ENCODE measurements at places on chromosomes 6 and 20.

GRCh38 chr6:83057705-83058321 lies 7.8 kb downstream of the UBE3D start:
- DNase-seq = no peak

- DNase-seq = no peak
Measured at GRCh38 chr20:32908334-32909292, 49.9 kb downstream of the EFCAB8 start.

DNA sequence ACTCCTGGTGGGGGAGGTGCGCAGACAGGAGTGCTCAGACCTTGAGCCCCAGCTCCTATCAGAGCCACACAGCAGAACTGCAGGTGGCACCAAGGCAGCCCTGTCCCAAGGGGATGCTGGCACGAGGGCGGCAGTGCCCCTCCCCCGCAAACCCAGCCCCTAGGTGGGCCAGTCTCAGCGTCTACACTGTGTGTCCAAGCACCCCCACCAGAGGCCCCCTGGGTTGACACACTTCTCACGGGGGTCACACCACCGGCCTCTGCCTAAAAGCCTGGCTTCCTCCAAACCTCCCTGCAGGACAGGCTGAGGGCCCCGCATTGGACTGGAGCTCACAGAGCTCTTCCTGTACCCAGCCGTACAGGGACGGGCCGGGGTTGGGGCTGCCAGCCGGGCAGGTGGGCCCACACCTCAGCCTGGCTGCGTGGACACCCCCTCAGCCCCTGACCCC lies 8.1 kb downstream of the SLC2A4RG start:
- DNase-seq = no peak

DNA sequence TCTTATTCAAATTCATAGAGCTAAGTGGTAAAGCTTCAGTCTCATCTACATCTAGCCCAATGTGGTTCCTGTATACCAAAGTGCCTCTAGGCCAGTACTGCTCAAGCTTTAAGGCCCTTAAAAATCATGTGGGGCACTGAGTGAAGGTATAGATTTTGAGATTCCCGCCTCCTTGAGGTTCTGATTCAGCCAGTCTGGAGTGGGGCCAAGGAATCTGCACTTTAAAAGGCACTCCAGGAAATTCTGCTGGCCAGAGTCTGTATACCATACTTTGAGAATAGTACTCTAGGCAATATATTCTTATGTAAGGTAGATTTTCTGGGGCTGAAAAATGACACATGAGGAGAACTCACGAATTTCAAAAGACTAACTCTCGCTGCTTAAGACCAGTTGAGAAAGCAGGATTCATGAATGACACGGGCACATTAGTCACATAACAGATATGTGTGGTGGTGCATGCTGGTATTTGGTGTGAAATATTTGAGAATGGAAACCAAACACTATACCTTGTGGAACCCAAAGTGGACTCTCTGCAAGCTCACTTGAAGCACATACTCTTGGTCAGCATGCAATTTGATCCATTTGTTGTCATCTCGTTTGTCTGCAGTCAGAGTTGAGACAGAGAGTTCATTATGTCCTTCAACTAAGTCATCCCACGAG lies 47.6 kb upstream of the SIM1 start:
- DNase-seq = no peak

DNA sequence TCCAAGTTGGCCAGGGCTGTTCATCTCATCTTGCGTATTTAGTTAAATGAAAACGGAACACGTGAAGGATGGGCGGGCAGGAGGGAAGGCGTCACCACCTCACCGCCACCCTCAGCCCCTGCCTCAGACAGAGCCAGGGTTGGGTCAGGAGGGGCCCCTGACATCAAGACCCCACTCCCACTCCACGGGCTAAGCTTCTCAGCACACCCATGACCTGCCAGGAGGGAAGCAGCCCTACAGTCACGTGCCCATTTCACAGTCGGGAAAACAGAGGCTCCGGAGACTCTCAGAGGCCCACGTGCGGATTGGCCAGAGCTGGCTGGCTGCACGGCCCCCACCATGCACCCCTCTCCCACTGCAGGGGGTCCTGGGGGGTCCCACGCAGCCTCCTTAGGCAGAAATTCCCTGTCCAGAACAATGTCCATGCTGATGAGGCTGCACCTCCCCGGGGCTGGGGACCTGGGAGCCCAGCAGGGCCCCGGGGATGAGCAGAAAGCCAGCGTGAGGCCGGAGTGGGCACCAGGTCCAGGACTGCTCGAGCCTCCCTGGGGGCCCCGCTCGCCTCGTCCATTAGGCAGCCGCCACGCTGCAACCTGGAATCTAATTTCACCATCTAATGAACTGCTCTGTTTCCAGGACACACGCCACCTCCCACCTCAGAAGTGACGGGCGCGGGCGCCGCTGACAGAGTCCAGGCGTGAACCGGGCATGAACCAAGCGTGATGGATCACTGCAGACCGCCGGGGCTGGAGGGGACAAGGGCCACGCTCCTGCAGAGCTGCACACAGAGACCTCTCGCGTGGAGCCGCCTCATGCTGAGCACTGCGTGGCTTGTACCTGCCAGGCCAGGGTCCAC lies 15.8 kb downstream of the KCNQ2 start:
- DNase-seq = no peak

- no peak for DNase-seq
Measured at GRCh38 chr6:109918227-109918626, 59.9 kb upstream of the GPR6 start.

DNA sequence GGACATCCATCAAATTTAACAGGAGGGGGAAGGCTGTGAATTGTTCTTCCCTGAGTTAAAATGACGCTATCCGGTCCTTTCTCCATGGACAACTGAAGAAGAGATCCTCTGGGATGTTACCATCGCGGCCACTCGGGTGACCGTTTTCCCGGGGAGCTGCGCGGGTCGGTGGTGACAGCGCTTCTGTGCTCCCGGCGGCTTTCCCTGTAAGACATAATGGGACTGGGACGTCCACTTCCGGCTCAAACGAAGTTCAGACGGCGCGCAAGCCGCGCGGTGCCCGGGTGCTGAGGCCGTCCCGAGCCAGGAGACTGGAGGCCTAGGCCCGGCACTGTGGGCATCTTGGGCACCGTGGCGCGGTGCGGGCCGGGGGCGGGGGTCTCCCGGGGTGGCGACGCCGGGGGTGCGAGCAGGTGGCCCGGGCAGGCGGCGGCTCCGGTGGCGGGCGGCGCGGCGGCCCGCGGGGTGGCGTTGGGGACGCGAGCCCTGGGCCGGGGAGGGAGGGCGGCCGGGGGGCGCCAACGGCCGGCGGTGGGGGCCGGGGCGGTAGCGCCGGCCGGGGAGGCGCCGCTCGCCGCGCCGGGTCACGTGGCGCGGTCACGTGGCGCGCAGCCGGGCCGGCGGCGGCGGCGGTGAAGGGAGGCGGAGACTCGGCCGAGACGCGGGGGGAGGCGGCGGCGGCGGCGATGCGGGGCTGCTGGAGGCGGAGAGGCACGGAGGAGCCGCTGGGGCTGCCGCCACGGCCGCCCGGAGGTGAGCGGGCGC lies 63.6 kb downstream of the GTF2H5 start:
- peak; percentile 47 for DNase-seq

DNA sequence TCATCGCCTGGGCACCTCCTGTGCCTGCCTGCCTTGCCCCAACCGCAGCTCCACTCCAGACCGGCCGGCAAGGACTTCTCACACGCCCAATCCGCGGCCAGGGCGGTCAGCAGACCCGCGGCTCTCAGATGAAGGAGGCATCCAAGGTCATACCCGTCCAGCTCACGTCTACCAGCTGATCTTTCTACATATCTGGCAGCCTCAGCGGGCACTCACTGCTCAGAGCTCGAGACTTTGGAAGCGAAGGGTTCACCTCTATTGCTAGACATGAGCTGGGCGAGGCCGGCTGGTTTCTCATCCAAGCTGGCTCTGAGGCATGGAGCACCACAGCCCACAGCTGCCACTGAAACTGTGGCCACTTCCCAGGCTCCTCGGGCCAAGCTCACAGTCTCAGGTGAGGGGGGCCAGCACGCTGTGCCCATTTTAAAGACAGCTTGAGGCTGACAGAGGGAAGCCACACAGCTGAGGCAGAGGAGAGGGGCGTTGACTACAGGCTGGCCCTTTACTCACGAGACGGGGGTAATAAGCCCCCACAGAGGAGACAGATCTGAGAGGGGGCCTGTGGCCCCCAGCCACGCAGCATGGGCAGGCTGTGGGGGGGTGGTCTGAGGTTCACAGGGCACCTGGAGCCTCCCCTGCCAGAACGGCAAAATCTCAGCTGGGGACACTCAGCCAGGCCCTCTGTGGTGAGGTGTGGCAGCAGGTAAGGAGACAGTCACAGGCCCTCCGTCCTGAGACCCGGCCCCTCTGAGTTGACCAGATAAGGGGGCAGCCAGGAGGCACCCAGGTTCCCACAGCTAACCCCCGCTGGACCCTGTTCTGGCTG lies 2.0 kb downstream of the LAMA5 start:
- no peak for DNase-seq

GRCh38 chr20:20272686-20273085 lies 95.2 kb upstream of the INSM1 start:
- no peak for DNase-seq

DNA sequence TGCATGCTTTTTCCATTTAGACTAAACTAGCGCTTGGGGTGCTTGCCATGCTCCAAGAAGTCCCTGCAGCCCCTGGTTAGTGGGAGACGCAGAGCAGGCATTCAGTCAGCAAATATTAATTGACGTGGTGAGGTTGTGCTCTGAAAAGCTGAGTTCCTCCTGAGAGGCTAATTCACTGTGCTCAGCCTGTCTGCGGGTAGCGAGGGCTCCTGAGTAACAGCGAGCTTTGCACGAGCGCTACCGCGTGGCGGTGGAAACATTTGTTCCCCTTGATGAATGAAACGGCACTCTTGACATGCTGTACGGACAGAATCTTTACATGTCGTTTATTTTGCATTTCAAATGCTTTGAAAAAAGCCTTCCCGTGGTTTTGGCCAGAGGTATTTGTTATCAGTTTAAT lies 170.6 kb upstream of the AGPAT4 start:
- no peak for DNase-seq

GRCh38 chr20:51008718-51009117 lies 14.2 kb downstream of the KCNG1 start:
- DNase-seq = no peak

DNA sequence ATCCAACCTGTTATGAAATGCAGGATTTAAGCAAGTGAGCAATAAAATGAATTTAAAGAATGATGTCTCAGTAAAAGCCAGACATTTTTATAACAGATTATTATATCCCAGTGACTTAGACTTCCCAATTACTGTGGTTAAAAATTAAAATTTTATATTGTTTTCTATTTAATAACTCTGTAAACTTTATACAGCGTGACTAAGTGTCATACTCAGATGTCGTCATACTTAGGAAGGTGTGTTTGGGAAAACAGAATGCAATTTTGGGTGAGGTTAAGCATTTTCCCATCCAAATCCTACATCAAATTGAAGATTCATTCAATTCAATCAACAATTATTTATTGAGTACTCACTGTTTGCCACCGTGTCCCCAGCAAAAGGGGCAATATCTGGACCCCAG lies 31.4 kb upstream of the FRMD1 start:
- no peak for DNase-seq

GRCh38 chr6:42777126-42777822 lies 4.6 kb upstream of the BICRAL start:
- DNase-seq = no peak

DNA sequence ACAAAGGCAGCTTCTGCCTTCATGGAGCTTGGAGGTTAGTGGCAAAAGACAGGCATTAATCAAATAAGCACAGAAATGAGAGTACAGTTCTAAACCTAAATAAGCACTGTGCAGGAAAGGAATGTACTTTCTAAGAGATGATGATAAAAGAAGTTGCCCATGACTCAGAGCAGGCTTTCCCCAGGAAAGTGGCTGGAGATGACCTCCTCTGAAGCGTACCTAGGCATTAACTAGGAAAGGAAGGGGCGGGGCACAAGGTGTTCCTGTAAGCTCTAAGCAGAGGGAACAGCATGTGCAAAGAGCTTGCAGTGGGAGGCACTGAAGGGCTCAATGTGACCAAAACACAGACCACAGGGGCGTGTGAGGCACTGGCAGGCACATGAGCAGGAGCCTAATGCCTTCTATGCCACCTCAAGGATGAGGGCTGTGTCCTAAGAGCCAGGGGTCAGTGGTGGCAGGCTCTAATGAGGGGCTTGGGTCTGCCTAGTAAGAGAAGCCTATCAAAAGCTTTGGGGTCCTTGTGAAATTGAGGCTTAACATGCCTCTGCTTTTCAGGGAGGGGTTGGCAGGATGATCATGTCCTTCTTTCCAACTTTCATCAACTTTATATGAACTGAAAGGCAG lies 4.9 kb downstream of the SSTR4 start:
- no peak for DNase-seq

GRCh38 chr6:111952821-111953540 lies 79.7 kb upstream of the FYN start:
- DNase-seq = no peak

DNA sequence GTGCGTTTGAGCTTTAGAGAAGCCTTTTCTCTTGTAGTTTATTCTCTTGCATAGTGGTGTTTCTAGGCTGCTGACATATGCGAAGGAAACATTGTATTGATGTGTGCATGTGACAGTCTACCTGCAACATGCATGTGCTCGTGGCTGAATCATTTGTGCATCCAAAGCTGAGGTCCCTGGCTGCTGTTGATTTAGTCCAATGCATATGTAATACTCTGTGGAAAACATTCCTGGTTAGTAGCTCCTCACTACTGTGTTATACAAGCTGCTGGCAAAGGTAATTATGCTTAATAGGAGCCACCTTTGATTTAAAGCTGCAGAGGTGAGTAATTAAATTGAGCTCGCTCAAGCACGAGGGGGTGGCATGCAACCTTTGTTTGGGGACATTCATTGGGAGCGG lies 24.5 kb downstream of the TSHZ2 start:
- DNase-seq = no peak

DNA sequence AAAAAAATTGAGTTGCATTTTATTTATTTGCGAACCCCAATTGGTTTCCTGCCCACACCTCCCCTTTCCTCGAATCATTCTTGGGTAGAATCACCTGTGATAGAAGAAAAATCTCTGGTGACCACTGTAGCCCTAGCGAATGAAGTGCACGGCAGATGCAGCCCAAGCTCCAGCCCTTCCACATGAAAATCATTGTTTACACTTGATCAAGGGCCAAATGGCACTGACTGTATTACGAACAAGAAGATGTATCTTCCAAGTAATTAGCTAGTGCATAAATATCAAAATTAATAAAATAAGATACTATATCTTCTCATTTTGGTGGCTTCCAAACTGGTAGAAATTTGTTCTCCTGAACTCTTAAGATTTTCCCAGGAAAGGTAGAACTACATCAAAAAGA lies 93.4 kb upstream of the ARID1B start:
- no peak for DNase-seq

DNA sequence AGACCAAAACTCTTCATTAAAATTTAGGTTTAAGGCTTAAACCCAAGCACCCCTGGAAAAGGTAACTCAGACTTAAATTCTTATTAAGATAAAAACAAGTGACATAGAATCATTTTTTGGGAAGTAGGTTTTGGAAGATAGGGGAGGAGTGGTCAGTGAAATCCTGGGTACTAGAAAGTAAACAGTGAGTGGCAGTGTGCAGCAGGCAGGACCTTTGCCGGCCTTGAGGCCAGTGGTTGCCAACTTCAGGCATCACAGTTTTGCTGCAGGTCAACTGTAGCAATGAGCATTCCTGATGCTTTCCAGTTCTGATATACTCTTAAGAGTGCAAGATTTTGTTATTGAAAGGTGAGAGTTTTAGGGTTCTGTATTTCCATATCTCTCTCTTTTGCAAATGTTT lies 69.3 kb upstream of the SUPT3H start:
- DNase-seq = no peak

GRCh38 chr6:106685833-106686232 lies 56.5 kb downstream of the QRSL1 start:
- DNase-seq = no peak

GRCh38 chr6:1065986-1066385 lies 245.9 kb upstream of the FOXQ1 start:
- DNase-seq = no peak
